ENCODE measurements at places on chromosomes 3 and 15. TPM values are rescaled to one million over a fixed set of nuclear protein-coding genes. Genes with fewer than 3 reads are reported as not detected.

Gene CCR3
- not detected for total RNA-seq

Gene C3orf49
- not detected for total RNA-seq

Gene SAMMSON
- 0.98 TPM for total RNA-seq

Gene ARID3B
- 6.2 TPM for total RNA-seq
